Activated CD4-positive, alpha-beta T cell treated with anti-CD3 and anti-CD28 coated beads for 1 hour (primary cell): ENCODE measurements at places on chromosomes 11 and 22.

DNA sequence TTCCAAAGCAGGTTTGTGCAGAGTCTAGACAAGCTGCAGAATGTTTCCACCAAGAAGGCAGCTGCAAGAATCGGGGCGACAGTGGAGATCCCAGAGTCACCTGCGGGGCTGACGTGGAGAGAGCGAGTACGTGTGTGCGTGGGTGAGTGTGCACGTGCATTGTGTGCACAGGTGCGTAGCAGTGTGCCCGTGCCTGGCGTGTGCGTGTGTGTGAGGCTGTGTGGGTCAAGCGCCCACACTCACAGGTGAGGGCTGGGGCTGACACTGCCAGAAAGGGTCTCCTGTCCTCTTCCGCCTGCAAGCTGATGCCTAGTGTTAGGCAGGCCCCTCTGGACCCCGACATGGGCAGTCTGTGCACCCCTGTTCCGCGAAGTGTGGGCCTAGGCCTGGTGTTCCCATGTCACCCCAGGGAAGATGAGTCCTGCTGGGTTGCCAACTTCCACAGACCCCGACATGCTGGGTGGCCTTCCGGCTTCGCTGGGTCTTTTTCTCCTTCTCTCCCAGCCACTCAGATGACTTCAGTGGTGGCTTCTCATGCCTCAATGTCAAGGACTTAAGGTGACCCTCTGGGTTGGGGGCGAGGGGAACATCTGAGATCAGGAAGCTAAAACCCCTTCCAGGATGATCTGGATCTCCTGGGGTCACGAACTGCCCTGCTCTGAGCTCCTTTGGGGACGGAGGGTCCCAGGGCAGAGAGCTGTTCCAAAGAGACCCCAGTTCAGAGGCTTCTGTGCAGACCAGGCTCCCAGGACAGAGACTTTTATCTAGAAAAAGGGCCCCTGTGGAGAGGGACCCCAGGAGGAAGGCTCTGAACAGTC lies 10.4 kb upstream of the SYT8 start:
- DNase-seq, result no peak

GRCh38 chr11:20060181-20060580 lies 100.1 kb downstream of the DBX1 start:
- no peak for DNase-seq

DNA sequence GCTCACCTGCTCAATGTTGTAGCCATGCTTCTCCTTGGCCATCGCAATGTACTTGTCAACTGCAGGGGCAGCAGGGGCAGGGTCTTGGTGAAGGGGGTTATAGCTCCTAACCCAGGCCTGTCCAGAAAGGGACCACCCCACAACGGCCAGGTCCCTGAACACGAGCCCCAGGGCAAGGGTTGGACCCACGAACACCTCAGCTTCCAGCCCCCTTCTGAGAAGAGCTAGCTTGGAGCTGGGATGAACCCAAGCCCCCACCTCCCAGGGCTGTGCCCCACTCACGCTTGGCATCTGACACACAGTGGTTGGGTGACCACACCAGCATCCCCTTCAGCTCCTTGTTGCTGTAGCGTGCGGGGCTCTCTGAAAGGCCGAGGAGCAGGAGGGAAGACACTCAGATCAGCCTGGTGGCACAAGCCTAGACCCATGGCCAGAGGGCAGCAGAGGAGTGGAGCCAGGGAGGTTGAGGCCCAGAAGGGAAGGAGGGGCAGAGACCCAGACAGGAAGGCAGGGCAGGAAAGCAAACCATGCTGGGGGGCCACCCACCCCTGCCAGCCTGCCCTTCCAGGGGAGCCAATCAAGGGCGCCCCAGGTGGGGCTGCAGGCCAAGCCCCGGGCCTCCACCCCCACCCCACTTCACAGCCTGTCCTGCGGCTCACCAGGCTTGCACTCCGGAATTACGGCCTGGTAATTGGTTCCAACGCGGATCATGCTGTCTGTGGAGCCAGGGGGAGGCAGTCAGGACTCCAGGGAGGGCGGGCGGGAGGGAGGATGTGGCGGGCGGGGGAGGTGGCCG lies 1.9 kb downstream of the RCOR2 start:
- DNase-seq, result no peak

- DNase-seq, result no peak
Observed at GRCh38 chr11:95700471-95700817, 89.1 kb downstream of the FAM76B start.

DNA sequence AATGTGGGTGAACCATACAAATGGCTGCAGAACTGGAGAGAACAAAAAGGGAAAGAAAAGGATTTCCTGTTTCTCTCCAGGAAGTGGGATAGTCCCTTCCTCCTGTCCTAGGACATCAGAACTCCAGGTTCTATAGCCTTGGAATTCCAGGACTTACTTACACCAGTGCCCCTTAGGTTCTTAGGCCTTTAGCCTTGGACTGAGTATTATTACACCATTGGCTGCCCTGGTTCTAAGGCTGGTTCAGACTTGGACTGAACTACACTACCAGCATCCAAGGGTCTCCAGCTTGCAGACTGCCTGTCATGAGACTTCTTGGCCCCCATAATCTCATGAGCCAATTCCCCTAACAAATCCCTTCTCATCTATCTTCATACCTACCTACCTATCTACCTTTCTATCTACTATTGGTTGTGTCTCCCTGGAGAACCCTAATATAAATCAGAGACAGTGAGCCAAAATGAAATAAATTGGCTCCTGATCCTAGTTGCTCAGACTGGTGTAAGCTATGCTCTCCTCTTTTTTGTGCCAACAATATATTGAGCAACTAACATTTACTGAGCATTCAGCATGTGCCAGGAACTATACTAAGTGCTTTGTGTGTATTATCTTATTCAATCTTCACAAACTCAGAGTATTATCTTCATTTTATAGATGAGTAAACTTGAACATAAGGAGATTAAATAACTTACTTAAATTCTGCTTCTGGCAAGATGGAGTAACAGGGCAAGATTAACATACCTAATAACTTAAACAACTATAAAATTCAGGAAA lies 303.7 kb downstream of the TTC28 start:
- DNase-seq, result no peak

GRCh38 chr11:131924457-131925201 lies 554.2 kb downstream of the NTM start:
- no peak for DNase-seq

DNA sequence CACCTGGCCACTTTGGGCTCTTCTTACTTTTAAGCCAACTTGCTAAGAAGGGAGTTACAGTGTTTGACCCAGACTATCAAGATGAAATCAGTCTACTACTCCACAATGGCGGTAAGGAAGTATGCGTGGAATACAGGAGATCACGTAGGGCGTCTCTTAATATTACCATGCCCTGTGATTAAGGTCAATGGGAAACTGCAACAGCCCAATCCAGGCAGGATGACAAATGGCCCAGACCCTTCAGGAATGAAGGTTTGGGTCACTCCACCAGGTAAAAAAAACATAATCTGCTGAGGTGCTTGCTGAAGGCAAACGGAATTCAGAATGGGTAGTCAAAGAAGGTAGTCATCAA lies 1.0 kb upstream of the YPEL4 start:
- no peak for DNase-seq

DNA sequence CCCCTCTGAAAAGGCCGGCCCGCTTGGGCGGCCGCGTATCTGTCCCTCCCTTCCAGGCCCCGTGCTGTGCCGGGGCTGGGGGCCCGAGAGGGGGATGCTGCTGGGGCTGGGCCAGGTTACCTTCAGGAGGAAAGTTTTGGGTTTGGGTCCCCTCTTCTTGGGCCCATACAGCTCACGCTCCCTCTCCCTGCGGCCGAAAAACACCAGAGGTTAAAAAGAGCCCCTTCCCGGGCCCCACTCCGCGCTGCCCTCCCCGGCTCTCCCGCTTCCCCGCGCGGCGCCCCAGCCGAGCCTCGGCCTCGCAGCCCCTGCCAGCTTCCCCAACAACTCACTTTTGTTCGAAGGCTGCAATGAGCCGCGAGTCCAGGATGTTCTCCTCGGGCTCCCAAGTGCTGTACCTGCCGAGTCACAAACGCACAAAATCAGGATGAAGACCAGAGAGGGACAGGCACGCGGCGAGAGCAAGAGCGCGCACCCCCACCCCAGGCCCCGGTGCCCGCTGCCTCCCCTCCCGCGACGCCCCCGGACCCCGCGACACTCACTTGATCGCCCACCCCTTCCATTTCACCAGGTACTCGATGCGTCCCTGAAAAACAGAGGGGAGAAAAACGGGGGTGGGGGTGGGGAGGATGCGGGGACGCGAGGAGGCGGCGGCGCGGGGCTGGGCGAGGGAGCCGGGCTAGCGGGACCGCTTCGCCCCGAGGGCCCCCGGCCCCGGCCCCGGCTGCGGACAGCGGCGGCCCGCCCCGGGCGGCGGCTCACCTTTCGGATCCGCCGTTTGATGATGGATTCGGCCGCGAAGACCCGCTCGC lies 450 bp downstream of the CBX6 start:
- no peak for DNase-seq

DNA sequence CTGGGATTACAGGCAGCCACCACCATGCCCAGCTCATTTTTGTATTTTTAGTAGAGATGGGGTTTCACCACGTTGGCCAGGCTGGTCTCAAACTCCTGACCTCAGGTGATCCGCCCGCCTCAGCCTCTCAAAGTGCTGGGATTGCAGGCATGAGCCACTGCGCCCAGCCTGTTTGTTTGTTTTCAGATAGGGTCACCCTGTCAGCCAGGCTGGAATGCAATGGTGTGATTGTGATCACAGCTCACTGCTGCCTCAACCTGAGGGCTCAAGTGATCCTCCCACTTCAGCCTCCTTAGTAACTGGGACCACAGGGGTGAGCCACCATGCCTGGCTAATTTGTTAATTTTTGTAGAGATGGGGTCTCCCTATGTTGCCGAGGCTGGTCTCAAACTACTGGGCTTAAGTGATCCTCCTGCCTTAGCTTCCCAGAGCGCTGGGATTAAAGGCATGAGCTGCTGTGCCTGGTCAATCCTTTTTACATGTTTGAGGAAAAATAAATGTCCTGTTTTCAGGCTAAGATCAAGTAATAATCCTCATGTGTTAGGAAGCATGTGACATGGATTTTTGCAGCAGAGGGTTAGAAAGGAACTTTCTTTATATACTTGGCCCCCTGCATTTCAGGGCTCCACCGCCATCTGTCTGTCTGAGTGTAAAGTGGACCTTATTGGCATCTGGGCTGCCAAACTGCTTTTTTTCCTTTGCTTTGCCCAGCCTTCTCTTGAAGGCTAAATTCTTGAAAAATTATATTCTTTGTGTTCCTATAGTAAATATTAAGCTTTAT lies 4.8 kb upstream of the SLC3A2 start:
- DNase-seq, result no peak

GRCh38 chr22:48920776-48921241 lies 906.9 kb downstream of the BRD1 start:
- DNase-seq, result no peak

GRCh38 chr11:46737699-46738098 lies 18.7 kb downstream of the F2 start:
- DNase-seq, result no peak

- no peak for DNase-seq
Observed at GRCh38 chr11:104484804-104485554, 321.0 kb upstream of the PDGFD start.

DNA sequence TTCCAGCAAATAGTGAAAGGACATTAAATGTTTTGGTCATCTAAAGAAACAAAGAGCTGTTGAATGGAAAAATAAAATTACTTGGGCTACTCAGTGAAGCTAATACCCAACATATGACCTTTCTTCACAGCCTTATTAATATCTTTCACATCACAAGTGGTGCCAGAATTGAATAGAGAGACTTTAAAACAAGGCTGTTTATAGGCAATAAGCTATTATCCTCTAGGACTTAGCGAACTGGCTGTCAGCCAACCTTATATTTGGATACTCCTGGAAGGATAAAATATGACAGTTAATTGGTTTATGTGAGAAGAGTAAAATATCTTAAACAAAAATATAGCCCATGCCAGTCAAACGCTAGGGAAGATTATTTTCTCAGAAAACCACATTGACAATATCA lies 225.5 kb upstream of the BLID start:
- DNase-seq, result no peak

- no peak for DNase-seq
Observed at GRCh38 chr11:127275774-127276173, 275.2 kb upstream of the KIRREL3 start.

DNA sequence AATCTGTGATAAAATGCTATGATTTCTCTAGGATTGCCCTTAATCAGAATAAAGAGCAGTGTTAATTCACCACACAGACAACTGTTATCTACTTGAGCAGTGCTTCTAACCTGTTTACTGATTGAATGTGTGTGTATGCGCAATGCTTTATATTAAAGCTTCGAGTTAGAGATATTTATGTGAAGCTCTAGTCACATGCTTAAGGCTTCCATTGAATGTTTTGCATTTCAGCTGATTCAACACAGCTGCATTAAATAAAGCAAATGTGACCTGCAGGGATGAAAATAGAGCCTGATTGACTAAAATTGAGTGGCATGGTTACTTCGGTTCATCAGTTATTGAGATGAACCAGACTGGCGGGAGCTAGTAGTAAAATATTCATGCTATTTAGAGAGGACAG lies 395.3 kb downstream of the JRKL start:
- no peak for DNase-seq

DNA sequence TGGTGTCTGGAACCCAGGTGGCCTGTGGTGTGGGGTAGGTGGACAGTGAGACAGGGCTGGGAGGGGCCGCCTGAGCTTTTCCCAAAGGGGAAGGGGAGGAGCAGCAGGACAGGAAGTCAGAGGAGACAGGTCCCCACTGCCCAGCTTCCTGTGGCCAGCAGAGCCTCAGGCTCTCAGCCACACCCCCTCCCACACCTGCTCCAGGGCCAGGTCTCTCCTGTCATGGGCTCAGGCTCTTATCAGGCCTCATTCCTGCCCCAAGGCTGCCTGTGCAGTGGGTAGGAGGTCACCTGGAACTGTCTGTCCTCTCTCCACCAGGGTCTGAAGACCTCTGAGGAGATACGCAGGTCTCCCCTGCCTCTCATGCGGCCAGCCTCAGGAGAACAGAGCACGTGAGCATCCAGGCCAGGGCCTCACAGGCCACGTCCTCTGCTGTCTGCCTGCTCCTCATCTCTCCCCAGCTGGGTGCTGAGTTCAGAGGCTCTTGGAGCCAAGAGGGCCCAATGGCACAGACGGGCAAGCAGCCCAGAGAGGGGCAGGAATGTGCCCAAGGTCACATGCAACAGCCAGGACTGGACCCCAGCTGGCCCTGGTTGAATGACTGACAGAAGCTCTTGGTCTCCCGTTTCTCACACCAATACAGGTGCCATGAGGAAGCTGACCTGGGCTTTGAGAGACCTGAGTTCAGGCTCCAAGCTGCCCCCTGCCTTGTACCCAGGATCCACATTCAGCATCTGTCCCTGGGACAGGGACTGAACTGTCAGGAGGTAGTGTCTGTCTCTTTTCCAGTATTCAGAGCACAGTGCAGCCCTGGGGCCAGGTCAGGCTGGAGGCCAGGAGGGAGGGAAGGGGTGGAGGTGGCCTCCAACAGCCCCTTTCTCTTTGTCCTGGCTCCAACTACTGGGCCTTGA lies 16.7 kb downstream of the STARD10 start:
- no peak for DNase-seq

- no peak for DNase-seq
Observed at GRCh38 chr22:44702479-44703198, 635 bp downstream of the PRR5 start.

GRCh38 chr11:123018702-123019101 lies 37.1 kb upstream of the BSX start:
- DNase-seq, result no peak

- DNase-seq, result no peak
Observed at GRCh38 chr11:104967534-104968354, 630 bp downstream of the CASP4 start.
